ENCODE measurements at places on chromosomes 1 and 21. TPM values are rescaled to one million over a fixed set of nuclear protein-coding genes. Genes with fewer than 3 reads are reported as not detected.

GRCh38 chr1:67468066-67468718 lies 38.0 kb upstream of the SERBP1 start:
- DNase-seq = no peak

DNA sequence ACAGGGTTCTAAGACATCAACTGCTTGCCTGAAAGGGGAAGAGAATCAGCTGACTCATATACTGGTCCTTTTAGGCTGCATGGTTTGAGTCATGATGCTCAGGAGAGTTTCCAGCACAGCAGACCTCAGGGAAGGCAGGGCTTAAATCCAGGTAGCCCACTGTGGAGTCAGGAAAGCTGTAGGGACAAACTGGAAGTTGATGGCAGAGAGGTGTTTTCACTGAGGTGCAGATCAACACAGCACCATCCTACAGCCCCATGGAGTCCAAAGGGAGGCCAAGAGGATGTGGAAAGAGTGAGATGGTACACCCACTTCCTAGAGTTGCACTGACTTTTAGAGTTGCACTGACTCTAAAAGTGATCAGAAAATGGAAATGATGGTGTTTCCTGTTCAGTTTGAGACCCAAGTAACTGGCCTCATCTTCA lies 252.4 kb upstream of the DUSP10 start:
- no peak for DNase-seq

DNA sequence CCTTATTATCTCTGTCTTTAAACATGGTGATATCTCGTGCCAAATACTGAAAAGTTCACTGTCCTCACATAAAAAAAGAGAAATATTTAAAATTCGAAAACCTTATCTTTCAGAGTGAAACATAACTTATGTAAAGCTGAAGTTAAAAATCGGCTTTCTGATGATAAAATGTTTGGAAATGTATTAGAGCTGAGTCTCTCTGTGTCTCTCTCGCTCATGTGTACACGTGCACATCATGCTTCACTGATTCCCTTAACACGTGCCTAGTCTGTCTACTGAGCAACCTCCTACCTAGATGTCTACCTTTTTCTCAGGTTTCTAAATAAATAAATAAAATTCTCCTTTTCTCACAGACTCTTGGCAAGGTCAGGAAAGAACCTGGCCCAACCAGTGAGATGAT lies 17.1 kb downstream of the HHIPL2 start:
- DNase-seq = no peak

DNA sequence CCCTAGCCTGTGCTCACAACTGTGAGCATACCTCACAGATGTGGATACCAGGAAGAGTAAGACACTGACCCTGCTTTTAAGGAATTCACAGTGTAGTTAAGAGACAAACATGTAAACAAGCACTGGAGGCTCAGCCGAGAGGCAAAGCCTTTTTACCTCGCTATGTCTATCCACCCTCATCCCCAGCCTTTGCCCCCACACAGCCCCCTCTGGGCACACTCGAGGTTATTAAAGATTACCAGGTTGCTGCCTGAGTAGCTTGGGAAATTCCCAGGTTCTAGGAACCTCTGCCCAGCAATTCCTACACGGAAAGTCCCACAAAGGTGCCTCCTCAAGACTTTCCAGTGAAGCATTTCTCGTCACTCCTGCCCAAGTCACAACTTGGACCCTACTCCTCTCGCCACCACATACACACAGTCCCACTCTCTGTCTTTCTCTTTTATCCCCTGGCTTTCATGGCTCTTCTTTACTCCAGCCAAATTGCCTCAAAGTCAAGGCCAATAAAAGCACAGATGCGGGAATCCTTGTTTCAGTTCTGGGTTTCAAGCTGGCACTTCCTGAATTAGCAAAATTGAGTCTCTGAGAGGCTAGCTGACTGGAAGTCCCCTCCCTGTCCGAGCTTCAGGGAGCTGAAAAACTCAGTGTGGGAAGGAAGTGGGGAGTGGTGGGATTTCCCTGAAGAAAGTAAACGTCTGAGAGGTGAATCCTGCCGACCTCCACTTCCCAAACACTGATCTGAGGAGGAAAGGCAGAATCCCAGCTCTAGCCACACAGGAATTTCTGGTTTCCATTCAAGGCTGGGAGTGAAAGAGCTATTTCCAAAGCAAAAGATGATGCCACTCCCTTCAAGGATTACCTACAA lies 7.6 kb downstream of the DENND2D start:
- DNase-seq = no peak

DNA sequence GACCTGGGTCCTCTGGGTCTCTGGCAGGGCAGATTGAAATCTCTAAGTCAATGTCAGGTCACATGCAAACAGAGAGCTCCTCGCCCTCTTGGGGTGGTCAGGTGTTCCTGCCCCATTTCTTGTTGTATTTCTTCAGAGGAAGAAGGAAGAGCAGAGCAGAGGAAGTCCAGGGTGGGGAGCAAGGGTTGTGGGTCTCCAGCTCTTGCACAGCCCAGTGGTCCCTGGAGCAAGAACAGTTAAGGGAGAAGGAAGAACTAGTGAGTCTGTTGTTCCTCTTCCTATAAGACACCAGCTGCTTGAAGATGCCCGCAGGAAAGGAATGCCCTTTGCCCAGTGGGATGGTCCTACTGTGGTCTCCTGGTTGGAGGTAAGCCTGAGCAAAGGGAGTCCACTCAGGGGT lies 26.3 kb downstream of the MYOG start:
- DNase-seq = no peak

DNA sequence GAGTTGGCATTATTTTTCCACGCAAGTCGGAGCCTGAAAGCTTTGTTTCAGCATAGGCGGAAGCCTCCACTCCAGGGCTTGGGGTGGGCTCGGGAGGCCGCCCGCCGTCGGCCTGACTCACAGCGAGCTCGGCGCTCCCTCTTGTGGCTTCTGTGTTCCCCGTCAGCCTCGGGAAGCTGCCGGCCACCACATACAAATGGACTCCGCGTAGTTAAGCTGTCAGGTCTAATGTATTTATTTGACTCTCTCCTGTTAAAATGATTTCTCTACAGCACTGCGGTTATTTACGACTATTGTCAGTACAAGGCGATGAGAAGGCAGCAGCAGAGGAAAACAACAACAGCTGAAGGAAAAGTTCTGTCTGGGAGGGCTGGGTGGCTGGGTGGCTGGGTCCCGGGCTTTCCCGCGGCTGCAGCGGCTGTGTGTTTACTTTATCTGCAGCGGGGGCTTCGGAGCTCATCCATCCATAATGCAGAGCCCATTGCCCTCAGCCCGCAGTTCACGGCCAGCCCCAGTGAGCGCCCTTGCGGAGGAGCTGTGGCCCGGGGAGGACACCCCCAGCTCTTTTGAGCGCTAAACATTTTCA lies 375.7 kb upstream of the CAMK1G start:
- DNase-seq = peak; percentile 57

GRCh38 chr1:19343617-19344350 lies 31.7 kb downstream of the SLC66A1 start:
- no peak for DNase-seq

DNA sequence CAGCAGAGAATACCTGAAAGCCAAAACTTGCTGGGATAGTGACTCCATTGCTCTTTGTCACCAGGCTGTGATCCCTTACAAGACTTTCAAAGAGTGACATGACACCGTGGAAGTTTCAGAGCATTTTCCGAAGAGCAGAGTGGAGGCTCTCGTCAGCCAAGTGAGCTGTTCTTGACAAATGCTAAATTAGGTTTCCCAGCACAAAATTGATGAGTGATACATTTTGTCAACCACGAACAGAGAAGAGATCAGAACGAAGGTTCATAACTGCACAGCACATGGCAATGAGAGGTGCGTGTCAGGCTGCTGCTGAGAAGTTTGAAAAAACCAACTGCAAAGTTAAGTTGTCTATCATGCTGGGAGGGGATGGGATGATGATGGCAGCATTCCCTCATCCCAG lies 184.4 kb upstream of the C1orf174 start:
- no peak for DNase-seq

- DNase-seq = no peak
Measured at GRCh38 chr1:92910081-92910480, 51.2 kb downstream of the DIPK1A start.

Gene NEXN
- 16.5 TPM for total RNA-seq

DNA sequence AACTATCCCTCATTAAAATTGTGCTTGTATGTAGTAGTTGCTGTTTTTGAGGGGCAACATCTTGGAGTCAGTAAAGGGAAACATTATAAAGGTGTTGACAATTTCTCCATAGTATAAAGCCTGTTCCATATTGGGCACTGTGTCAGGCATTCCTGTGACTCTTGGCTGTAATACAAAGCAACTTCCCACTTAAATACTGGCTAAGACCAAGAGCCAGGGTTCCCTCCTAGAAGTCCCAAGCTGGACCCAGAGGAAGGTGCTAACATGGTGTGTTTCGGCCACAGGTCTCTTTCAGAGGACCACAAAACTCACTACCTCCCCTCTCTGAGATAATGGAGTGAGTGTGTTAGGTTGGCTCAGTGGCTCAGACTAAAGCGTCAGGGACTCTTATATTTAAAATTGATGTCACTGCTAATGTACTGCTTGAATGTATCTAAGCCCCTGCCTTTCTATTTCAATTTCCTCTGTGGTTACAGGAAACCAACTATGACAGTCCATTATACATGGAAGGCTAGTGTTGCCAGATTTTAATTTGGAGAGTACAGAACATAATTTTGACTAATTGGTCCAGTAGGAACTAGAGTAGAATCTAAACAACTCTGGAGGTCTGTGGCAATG lies 74.7 kb upstream of the RGL1 start:
- no peak for DNase-seq

GRCh38 chr21:32140151-32140550 lies 138.7 kb downstream of the MIS18A start:
- DNase-seq = no peak

DNA sequence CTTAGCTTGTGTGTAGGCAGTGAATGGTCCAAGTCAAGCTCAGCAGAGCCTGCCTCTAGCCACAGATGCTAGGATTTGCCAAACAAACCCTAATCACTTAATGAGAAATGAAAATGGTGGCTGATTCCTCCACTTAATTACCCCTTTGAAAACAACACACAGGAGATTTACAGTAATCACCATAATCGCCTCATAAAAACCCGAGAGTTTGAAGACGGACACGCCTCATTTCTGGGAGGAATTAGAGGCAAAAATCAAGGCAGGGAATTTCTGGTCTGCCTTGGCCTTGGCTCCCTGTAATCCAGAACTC lies 16.3 kb upstream of the FOXE3 start:
- DNase-seq = no peak

Gene LAMC2
- 24.9 TPM for total RNA-seq

Gene FLG2
- total RNA-seq = not detected

Gene LCE1D
- not detected for total RNA-seq

DNA sequence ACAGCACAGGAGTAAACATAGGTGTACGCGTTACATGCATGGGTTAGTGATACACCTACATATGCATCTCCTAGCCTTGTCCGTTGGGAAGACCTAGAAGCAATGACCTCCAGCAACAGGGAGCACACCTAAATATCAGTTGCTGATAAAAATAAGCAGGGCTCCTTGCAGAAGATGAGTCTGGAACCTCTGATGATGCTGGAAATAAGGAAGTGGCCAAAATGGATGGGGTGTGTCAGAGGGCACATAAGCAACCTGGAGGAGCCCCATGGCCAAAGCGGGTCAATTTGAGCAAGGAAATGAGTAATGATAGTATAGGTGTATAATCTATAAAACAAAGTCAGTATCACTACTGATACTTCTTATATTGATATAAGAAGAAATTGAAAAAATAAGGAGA lies 13.7 kb downstream of the ADARB1 start:
- no peak for DNase-seq

DNA sequence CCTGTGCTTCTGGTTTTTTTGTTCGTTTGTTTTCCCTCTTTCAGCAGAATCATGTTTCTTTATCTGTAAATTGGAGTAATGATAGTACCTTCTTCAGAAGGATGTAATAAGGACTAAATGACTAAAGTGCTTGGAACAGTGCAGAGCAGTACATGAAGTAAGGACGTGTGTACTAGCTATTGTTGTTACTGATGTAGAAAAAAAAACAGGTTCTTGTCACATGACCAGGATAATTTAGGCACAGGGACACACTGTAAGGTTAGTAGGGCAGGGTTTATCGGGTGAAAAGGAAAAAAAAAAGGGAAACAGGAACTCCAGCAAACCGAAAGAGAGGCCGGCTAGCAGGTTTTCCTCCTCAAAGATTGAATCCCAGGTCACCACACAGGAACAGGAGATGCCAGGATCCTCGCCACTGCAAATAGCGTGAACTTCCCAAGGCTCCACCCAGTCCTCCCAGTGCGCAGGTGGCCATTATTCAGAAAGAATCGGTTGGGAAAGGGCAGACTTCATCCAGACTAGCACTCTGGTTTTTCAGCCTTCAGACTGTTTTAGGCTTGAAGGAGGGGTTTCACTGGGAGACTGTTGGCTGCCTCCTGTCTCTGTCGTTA lies 63.8 kb upstream of the PRRC2C start:
- DNase-seq = no peak

DNA sequence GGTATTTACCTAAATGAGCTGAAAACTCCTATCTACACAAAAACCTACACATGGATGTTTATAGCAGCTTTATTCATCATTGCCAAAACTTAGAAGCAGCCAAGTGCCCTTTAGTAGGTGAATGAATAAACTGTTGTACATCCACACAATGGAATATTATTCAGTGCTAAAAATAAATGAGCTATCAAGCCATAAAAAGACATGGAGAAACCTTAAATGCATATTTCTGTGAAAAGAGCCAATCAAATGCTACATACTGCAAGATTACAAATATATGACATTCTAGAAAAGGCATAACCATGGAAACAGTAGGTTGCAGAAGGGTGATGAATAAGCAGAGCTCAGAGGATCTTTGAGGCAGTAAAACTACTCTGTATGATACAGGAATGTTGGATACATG lies 23.3 kb downstream of the ABCB10 start:
- no peak for DNase-seq

DNA sequence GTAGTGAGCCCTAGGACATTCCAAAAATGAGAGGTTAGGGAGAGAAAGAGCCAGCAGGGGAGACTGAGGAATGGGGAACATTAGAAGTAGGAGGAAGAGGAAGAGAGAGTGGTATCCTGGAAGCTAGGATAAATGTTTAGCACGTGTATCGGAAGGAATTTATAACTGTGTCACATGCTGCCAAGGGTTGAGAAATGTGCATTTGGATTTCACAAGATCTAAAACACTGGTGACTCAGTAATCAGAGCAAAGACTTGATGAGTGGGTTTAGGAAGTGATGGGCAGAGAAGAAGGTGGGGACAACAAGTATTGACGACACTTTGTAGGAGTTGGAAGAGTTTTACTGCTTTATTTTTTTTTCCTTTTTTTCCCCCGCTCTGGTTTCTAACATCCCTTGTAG lies 193.9 kb downstream of the FMN2 start:
- DNase-seq = no peak

GRCh38 chr1:220338759-220339158 lies 66.5 kb upstream of the RAB3GAP2 start:
- no peak for DNase-seq

Gene PDC
- total RNA-seq = not detected

- no peak for DNase-seq
Measured at GRCh38 chr21:42581336-42581992, 67.8 kb downstream of the SLC37A1 start.

- no peak for DNase-seq
Measured at GRCh38 chr1:46315669-46316403, 12.3 kb downstream of the UQCRH start.

DNA sequence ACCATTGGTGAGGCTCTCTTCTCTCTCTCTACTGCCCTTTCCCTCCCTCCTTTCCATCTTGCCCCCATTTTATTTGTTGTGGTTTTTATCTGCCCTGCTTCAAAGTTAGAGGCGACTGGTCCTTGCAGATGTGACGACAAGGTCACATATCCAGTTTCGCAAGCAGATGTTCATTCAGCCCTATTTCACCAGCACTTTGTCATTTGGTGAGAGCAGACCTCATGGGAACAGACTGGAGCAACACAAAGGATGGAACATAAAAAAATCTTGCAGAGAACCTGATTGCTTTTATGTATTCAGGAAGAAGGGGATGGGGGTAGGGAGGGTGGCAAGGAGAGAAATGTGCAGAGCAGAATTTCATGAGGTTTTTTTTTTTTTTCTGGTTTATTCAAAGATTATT lies 84.3 kb downstream of the ELAVL4 start:
- no peak for DNase-seq
